ENCODE measurements at places on chromosomes 2 and 18.

DNA sequence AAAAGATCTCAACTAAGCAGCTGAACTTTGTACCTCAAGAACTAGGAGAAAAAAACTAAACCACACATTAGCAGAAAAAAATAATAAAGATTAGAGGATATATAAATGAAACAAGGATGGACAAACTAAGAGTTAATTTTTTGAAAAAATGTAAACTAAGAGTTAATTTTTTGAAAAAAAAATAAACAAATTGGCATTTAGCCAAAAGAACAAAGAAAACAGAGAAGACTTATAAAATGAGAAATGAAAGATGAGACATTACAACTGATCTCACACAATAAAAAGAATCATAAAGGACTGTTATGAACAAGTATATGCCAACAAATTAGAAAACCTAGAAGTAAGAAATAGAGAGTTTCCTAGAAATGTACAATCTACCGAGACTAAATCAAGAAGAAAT lies 859.2 kb upstream of the GYPC start:
- DNase-seq, result no peak

GRCh38 chr18:6745504-6746031 lies 16.1 kb downstream of the ARHGAP28 start:
- no peak for DNase-seq

DNA sequence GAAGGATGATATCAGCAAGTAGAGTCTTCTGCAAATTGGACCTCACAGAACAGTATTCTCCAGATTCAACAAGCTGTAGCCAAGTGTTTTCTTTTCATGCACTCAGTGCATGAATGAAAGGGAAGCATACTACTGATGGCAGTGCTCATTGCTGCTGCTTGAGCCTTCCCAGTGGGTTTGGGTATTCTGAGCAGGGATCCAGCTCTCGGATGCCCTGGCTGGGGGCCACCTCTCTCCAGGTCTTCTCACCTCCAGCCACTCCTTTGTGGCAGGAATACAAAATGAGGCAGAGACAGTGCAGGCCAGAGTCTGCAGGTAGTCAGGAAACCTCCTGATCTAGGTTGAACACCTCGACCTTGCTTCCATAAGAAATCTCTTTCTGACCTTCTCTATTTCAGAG lies 390.4 kb upstream of the CELF4 start:
- no peak for DNase-seq

DNA sequence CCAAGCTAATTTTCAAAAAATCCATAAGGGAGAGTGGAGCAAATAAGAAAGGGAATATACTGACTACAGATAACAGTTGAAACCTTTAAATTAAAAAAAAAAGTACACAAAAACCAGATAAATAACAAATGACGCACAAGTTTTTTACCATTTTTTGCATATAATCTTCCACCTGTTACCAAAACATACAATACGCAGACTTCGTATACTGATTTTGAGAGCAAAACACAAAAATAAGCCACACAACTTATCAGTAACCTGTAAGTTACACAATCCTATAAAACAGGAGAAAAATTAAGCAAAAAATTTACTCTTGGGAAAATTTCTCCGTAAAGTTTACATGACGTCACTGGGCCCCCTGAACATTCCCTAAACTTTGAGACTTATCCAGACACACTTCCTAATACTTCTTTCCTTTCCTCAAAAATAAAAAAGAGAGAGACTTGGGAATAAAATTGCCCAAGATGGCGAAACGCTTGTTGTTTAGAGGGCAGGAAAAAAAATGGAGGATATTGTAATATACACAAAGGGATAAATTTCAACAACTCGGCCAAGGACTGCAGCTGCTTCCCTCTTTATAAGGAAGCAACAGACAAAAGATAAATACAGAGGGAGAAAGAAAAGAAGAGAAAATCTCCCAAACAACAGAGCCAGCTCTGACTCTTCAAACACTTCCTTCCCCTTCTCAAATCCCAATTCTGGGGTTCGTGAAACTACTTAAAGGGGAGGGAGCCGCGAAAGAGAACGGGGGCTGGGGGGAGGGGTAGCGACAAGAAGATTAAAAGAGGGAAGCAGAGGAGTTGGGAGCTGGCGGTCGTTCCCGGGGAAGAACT lies 1.6 kb downstream of the BAZ2B start:
- peak; percentile 74 for DNase-seq

DNA sequence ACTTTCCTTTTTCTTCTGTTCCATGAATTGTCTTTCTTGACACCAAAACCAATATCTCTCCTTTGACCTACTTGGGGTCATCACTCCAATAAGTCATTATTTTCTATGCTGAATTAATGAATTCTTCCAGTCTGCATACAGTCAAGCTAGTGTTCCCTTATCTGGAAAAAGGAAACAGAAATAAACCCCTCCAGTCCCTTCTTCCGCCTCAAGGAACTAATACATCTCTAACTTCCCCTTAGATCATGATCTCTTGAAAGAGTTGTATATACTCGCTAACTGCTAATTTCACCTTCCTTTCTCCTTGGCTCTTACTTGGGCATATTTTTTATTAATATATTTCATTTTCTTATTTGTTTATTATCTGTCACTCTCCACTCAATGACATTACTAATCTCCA lies 7.3 kb upstream of the ARHGAP15 start:
- DNase-seq, result no peak

DNA sequence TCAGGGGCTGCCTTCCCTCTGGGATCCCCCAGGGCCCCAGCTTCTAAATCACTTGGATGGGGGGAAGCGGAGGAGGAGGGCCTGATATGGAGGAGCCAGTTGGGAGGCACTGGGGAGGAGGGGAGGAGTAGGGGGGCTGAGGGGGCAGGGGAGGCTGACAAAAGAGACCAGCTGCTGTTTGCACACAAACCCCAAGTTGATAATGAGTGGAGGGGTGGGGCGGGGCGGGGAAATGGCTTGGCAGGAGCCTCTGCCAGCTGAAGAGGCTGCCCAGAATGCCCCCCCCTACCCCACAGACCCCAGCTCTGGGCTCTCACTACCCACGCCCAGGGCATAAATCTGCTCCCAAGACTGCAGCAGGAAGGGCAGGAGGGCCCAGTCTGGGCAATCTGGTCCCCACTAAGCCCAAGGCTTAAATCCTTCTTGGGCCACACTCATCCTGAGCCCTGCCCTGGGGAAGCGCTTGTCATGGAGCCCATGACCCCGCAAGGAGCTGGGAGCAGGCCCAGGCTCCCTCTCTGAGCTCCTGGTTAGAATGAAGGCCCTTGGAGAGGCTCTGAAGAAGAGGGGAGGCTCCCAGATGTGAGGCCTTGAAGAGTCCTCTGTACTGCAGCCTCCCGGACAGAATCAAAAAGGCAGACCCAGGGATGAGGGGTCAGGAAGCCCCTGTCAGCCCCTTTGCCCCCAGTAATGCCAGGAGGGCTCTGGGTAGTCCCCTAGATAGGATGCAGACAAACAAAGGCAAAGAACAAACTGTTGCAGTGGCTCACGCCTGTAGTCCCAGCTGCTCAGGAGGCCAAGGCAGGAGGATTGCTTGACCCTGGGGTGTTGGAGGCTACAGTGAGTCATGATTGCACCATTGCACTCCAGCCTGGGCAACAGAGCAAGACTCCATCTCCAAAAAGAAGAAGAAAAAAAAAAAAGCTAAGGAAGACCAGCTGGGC lies 24.8 kb upstream of the PTMA start:
- DNase-seq, result no peak

- no peak for DNase-seq
Observed at GRCh38 chr2:62627667-62628066, 77.8 kb upstream of the EHBP1 start.
